T-helper 9 cell (primary cell): ENCODE measurements at places on chromosomes 12 and 14.

GRCh38 chr12:79552192-79552591, 138.6 kb downstream of the PAWR start:
- DNase-seq = no peak

DNA sequence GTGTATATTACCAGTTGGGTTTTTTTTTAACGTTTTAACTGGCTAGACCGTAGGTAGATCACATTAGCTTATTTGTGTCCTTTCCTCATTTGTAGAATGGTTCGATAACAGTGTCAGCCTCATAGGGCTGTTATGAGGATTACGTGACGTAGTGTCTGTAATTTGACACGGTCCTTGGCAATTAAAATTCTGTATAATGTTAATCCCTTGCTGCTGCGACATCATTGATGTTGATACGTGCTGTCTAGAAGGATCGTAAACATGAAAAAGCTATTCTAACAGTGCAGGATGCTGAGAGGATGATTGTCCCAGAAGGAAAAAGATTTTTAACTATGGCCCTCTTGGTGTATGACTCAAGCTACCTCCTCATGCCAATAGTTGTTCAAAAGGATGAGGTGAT, 50.9 kb downstream of the HSP90AA1 start:
- DNase-seq = no peak

GRCh38 chr12:6998715-6999451, 19.4 kb downstream of the LPCAT3 start:
- no peak for DNase-seq

DNA sequence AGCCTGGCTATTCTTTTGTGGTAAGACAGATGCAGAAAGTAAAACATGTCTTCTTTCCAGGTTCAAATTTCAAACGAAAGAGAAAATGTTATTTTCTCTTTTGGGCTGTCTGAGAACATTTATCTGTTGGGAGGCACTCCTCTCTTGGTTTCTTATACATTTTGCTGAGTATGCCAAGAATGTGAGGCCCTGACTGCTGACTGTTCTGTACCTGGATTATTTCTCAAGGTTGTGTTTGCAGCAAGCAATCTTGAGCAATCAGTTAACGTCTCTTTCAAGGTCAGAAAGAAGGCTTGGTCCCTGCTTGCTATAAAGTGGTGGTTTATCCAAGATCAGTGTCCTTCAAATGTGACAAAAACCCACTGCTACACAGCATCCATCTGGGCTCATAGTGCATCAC, 9.8 kb downstream of the SSTR1 start:
- DNase-seq = no peak

GRCh38 chr14:34628681-34629135, 1.2 kb downstream of the SNX6 start:
- DNase-seq = peak; percentile 6

DNA sequence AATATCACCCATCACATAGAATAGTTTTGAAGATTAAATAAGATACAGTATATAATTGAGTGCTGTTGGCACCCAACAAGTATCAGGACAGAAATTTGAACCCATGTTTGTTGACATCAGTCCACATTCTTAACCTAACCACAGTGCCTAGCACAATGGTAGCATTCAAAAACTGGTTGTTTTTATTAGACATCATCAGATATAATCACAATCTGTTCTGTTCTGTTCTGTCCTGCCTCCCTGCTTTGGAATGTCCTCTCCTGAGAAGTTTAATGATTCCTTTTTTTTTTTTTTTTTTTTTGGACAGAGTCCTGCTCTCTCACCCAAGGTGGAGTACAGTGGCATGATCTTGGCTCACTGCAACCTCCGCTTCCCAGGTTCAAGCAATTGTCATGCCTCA, 476.6 kb downstream of the RMST start:
- DNase-seq = no peak

GRCh38 chr14:32607399-32607798, 278.3 kb downstream of the AKAP6 start:
- DNase-seq = no peak

DNA sequence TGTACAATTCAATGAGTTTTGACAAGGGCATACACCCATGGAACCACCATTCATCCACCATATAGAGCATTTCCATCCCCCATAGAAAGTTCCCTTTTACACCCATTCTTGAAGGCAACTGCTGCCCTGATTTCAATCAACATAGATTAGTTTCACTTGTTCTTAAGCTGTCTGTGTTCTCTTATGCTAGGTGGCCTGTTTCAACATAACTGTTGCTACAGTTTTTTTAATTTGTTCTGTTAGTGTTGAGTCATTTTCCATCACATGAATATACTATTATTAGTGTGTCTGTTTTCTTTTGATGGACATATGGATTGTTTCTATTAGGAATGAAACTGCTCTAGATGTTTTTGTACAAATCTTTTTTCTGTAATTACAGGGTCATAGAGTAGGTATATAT, 123.4 kb downstream of the PTPRQ start:
- no peak for DNase-seq

DNA sequence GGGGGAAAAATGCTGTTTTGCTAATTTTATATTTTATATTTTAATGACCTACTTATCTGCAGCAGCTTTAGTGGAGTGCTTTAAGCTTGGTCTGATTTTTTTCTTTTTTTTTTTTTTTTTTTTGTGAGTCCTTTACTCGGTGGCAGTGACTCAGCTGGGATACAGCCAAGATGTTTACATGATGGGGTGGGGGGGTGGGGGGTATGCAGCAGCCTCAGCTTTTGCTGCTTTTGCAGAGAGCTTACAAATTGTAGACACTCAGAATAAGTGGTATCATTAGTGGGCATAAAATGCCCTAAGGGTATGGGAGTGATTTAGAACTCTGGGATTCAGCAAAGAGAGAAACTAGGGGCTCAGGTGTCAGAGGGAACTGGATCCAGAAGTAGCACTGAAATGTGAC, 38.2 kb upstream of the ARHGAP5 start:
- no peak for DNase-seq

DNA sequence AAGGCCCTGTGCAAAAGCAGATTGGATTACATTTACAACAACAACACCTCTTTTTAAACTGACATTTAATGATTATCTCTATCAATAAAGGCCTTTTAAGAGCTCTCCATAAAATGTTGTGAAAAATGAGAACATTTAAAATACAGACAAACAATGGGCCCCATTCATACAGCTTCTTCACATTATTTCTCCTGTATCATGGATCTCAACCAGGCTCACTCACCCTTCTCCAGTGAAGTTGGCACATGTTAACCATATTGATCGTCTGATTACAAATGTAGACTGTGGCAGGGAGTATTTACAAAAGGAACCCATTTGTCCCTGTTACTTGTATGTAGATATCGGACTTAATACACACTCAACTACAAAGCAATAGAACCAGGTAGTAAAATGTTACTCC, 220.2 kb upstream of the BTG1 start:
- DNase-seq = no peak

DNA sequence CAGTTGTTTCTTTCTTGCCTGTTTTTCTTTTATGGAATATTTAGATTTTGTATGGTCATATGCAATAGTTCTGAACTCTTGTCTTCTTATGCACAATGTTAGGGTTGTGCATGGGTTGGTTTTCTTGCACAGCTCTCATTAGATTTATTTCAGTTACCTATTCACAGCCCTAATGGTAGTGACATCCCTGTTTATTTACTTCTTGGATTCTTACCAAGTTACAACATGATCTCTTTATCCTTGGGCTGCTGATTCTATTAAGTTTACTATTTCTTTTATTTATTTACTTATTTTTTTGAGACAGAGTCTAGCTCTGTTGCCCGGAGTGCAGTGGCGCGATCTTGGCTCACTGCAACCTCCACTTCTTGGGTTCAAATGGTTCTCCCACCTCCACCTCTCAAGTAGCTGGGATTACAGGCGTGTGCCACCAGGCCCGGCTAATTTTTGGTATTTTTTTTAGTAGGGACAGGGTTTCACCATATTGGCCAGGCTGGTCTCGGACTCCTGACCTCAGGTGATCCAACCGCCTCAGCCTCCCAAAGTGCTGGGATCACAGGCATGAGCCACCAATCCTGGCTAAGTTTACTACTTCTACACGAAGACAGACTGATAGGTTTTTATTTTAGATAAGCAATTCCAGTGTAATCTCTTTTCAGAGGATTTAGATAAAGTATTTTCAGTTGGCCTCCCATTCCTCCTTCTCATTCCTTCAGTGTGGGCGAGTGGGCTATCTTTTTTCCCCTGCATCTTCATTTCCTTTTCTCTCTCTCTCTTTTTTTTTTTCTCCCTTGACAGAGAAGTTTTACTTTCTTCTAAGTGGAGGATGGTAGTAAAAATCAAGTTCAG, 395.1 kb upstream of the RGS6 start:
- no peak for DNase-seq

DNA sequence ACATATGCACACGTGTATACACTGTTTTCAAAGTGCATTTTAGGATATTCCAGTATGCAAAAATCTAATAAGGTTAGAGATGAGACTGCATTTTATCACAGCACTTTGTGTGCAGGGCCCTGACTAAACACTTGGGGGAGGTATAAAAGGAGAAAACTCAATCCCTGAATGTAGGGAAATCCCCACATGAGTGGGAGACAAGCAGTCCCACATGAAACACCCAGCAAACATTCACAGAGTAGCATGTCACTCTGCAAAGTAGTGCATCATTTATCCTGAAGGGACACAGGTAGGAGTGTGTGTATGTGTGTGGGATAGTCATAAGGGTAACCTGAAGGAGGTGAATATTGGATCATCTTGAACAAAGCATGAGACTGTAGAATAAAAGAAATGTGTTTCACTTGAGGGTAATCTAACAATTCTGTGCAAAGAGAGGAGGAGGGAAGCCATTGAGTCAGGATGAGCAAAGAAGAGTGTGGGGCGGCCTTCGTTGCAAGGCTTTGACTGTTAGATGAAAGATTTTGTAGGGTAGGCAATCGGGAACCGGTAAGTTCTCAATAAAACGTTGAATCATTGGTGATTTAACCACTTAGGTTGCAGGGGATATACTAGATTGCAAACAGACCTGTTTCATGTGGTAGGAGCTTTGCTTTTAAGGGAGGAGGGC, 2.9 kb downstream of the PRPF40B start:
- DNase-seq = no peak

DNA sequence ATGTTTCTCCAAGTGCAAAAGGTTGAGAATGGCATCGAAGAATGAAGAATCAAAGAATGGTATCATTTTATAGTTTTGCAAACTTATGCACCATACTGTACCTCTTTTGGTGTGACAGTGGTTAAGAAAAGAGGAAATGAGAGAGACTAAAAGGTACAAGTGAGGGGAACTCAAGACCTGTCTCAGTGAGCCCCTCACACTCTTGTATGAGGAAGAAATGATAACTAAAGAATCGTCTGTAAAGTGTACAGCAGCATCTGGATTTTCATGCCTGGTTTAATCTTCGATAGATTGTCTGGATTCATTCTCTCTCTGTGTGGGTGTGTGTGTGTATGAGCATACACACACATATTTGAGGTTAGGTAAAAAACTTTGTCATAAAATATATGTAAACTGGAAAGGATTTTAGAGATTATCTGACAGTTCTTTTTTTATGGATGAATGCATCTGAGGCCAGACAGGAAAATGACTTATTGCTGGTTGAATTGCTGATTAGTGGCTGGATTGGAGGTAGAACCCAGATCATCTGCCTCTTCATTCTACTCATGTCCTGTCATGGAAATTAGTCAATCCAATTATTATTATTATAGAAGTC, 16.0 kb upstream of the SLC38A2 start:
- DNase-seq = no peak

DNA sequence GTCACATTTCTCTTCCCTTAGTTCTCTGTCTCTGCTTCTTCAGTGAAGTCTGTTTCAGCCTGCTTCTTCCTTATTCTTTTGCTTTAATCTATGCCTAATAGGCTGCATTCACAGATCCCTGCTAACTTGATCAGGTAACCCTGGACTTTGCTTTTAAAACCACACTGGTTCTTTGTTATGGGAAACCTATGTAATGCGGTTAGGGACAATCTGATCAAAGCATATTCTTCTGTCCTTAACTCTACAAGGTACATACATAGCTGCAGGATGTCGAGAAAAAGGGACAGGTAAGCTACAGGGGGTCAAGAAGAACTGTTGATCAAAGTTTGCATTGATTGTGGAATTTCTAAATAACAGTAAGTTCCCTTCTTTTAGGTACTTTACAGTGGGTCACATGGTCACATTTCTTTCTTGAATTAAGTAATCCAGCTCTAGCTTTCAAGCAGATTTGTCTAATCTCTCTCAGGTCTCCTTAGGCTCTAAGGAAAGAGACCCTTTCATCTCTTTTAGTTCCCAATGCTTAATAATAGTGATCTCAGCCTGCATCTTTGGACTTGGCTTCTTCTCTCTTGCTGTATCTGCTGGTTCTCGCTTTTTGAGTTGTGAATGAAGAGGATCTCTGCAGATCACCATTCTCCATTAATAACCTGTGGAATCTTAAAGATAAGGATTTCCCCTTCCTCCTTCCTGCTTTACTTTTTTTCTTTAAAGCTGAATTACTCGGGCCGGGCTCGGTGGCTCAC, 3.8 kb downstream of the COPZ1 start:
- no peak for DNase-seq

DNA sequence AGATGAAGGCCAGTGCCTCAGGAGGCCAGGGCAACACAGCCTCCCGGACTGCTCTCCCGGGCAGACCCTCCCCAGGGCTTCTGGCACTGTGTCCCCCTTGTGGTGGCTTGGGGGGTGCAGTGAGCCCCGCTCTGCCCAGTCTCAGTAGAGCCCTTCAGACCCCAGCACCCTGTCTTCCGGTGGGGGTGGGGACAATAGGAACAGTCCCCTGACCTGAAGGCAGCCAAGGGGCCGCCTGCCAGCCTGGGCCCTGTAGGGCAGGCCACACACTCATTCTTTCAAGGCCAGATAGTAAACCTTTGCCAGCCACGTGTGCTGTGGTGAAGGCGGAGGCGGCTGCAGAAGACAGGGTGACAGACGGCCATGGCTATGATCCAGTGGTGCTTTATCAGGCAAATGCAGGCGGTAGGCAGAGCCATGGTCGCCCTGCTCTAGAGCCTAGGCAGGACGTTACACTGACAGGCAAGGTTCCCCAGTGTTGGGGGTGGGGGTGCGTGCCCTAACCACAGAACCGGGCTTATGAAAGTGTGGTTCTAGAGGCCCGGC, 15.0 kb downstream of the ZFYVE21 start:
- no peak for DNase-seq

GRCh38 chr14:65720171-65720570, 307.6 kb downstream of the FUT8 start:
- no peak for DNase-seq

- no peak for DNase-seq
Measured at GRCh38 chr12:127445581-127446139, 821.3 kb upstream of the TMEM132C start.

GRCh38 chr14:68927956-68928675, 51.0 kb downstream of the ACTN1 start:
- no peak for DNase-seq

- DNase-seq = no peak
Measured at GRCh38 chr12:114018669-114019068, 52.5 kb upstream of the RBM19 start.

DNA sequence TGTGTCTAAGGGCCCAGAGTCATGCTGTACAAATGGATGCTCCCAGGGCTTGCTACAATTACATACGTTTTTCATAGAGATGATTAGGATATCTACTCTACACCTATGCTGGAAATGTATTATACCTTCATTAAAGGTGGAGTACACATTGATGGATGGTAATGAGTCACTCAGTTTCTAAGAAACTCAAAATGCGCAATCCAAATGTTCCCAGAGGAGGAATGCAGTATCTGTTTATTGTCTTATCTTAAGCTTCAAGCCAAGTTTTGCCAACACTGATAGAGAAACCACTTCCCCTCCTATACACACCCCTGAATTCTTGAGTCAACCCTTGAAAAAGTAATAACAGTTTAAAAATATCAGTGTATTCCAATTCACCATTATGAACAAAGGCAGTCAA, 266.6 kb upstream of the FAR2 start:
- no peak for DNase-seq
